ENCODE measurements at places on chromosomes 2 and 18. TPM values are rescaled to one million over a fixed set of nuclear protein-coding genes. Genes with fewer than 3 reads are reported as not detected.

Gene MDH1B
- 0.91 TPM for polyA plus RNA-seq

Gene LIMS3
- 0.05 TPM for polyA plus RNA-seq

Gene VIL1
- polyA plus RNA-seq, result not detected

Gene HJURP
- 20.2 TPM for polyA plus RNA-seq

Gene DSG1
- 68.0 TPM for polyA plus RNA-seq

Gene TDRD15
- not detected for polyA plus RNA-seq

DNA sequence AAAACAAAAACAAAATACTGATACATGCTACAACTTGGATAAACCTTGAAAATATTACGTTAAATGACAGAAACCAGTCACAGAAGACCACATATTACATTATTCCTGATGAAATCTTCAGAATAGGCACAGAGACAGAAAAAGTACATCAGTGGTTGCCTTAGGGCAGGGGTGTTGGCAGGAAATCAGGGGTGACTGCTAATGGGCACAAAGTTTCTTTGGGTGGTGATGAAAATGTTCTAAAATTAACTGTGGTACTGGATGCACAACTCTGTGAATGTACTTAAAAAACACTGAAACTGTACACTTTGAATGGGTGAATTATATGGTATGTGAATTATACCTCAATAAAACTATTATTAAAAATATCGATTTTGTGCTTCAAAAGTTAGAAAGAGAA lies 16.6 kb downstream of the NCKAP1 start:
- DNase-seq, result no peak

- no peak for DNase-seq
Measured at GRCh38 chr2:27878825-27879224, 11.4 kb downstream of the RBKS start.

DNA sequence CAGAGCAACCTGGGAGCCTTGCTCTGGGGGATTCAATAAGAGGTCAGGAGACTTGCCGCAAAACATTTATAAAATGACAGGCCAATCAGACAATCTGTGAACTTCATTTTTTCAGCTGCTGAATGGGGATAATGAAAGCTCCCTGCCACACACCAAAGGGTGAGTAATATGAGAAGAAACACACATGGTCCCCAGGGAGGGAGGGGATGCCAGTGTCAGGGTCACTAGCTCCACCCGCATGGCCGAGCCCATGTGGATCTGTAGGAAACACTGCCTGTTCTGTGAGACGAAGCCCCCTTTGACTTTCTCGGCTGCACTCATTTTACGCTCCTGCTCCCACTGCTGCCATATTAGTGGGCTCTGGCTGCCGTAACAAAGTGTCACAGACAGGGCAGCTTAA lies 521.0 kb upstream of the RAB6C start:
- no peak for DNase-seq

DNA sequence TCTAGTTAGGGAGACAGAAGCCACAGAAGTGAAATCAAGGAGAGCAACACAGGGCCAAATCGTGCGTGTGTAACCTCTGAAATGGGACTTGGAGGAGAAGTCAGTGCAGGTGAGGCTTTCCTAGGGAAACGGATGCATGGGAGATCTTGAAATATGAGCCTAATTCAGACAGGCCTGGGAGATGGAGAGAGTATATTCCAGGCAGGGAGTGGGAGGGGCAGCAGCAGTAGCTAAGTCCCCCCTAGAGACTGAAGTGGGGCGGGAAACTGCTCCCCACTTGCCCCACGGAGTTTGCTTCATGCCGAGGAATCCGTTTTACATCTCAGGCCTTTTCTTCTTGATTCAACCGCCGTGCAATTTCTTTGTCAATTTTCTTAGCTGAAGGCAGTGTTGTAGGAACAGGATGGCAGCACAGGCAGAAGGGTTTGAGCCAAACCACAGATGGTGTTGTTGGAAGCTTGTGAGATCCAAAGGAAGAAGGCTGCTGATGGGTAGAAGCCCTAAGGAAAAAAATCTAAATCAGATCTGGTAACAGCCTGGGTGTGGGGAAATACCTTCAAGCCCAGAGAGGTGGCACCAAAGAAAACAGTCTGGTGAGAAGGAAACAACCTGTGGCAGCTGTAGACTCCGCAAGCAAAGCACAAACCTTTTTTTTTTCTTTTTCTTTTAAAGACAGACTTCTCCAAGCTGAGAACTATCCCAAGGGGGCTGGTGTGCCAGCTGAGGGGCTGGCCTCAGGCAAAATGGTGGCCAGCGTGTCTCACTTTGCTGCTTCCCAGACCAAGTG lies 40.2 kb downstream of the EPAS1 start:
- DNase-seq, result no peak

GRCh38 chr2:15818318-15818753 lies 122.0 kb upstream of the MYCN start:
- no peak for DNase-seq

DNA sequence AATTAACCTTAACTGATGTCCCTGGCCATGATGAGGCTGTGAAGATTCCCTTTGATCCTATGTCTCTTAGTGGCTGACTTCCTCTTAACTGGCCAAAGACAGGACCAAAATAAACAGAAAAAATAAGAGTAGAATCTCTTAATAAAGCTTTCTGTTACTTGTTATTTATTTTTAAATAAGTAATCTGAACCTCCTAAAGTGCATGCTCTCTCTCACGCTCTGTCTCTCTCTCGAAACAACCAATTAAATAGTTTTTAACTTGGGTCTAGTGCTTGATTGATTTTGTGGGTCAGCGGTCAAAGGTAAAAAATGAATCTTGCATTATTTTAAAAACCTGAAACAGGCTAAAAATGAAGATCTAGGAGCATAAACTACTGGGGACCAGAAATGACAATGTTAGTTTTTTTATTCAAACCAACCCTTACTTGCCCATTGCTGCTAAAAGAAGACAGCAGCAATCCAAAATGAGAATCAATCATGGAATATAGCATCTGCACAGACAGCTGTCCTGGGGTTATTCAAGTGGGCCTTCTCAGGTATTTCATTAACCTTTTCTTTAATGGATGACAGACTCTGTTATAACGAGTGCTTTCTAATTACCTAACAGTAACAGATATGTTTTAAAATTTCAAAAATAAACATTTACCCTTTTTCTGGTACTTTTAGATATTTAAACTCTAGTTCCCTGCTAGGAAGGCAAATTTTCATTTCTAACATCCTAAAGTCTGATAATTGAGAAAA lies 11.2 kb downstream of the GAREM1 start:
- no peak for DNase-seq

DNA sequence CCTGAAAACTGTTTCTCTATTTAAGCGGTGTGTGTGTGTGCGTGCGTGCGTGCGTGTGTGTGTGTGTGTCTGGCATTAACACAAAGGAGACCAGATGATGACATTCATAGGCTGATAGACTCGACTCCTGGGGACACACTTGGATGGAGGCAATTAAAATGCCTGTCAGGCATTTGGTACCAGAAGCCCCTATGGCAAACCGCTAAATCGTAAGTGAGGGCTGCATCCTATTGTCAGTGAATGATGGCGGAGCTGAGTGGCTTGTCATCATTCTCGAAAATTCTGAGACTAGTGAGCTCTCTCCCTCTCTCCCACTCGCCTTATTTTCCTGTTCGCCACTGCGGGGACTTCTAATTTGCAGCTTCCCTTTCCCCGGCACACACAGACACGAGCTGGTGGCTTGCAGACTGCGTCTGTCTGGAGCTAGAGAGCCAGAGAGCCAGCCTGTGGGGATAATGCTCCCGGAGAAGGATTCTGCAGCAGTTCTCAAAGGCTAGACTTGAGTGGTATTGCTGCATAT lies 155.4 kb downstream of the MAP2 start:
- DNase-seq, result no peak

DNA sequence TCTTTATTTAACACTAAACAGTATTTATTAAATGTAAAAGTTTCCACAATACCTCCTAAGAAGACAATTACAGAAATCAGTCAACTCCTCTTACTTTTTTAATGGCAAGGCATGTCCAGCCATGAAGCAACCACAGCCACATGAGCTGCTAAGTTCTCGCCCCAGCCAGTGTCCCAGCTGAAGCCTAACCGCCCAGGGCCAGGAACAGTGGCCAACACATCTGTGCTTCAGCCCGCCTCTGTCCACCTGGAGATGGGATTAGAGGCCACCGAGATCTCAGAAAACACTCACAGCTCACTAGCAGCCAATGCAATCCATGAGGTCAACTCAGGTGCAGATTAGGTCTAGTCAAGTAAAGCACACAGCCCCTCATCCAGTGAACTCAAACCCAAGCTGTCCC lies 40.2 kb downstream of the PID1 start:
- DNase-seq, result no peak

DNA sequence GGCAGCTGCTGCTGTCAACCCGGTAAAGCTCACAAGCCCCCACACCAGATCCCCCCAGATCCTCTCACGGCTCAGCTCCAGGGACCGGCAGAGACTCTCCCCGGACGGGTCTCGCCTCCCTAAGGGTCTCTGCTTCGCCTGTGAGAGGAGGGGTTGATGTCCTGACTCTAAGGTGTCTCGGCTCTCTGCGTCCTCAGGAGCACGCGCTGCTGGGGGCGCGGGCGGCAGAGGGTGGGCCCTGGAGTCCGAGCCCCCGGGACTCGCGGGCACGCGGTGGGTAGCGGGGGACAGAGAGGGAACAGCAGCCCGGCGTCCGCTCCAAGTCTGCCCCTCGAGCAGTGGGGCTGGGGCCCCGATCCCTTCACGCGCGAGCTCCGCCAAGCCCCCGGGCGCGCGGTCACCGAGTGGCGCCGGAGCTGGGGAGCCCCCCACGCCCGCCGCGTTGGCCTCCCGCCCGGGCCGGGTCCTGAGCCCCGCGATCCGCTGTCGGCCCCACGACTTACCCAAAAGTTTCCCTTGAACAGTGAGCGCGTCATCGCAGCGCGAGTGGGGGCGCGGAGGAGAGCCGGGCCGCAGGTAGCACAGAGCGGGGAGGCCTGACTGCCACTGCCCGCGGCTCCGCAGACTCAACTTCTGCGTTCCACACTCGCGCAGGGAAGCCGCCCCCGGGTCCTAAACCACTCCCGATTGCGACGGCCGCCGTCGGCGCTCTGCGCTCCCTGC lies at the start of gene PSTPIP2:
Gene PSTPIP2, minus strand, starts transcription at position 608 of the 723 bp plus-strand sequence. Its CDS starts 72 bp downstream, at position 536.
- no peak for DNase-seq

DNA sequence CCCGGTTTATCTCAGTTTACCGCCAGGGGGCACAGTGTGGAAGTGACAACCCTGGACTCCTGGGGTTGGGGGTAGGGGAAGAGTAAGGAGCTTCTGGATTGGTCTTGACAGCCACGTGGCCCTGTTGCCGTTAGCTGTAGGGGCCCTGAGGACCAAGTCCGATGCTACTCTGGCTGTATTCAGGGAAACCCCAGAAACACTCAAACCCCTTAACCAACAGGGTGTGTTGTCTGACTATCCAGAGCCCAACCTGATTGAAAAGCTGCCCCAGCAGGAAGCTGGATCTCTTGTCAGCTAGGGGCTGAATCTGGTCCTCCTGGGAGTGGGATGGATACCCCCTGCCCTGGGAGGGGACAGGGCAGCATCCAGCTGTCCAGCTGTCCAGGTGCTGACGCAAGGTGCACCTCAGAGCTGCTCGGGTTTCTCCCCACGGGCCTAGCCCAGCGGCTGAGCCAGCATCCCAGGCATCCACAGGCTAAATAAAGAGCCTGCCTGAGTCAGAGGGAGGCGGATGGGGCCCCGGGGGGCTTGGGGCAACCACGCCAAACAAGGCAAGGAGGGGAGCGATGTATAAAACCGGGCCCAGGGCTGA lies 3.1 kb upstream of the GMPPA start:
- DNase-seq, result no peak

DNA sequence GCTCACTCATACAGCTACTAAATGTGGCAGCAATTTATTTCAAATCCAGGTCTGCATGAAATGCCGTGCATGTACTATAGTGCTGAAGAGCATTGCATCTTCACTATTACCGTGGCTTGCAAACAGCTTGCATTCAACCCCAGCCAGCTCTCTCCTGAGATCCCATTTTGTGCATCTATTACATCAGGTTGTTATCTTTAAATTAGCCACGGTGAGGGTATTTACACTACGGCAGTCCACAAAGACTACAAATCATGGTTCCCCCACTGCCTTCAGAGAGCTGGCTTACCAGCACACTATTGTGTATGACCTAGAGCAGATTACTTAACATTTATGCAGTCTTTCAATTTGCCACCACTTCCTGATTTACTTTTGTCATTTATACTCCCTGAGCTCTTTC lies 621.3 kb upstream of the LRATD1 start:
- DNase-seq, result no peak

- DNase-seq, result no peak
Measured at GRCh38 chr2:160353813-160354212, 139.8 kb downstream of the RBMS1 start.

GRCh38 chr18:58781627-58782194 lies 83.0 kb upstream of the ZNF532 start:
- DNase-seq, result peak; percentile 61

DNA sequence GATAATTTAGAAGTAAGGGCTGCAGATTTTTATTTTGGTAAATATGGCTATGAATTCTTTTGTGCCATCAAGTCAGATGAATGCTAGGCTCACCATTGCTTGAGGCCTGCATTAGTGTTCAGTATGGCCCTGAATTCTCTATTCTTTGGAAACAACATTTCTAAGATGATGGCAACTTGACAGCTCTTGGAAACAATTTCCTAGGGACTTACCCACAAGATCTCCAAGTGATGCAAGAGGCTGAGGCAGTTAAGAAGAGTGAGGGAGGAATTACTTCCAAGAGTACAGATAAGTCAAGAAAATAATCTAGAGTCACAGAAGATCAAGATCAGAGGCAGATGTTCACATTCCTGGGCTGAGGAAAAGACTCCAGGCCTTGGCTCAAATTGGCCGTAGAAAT lies 129.1 kb downstream of the NRP2 start:
- no peak for DNase-seq

DNA sequence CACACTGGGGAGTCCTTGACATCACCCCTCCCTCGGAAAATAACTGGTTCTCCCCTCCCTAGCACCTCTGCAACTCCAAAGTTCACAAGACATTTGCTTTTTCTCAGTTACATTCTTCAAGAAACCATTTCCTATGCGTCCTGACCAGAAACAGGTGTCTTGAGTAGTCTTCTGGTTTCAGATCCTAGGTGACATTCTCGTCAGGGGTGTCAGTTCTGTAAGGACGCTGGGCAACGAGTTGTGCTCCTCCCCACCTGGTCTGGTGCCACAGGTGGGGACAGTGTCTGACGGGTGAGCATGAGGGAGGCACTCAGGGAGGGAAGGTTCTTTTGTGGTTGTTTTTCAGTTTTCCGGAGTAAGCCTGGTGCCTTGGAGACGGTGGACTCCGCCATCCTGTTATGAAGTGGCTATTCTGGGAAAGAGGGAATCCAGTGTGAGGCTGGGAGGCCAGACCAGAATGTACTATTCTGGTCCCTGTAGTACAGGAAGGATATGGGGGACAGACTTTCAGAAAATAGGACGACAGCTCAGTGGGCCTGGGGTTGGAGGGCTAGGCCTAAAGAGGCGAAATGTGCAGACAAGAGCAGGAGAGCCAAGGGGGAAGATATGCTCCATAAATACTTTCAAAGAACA lies 50.6 kb downstream of the EPAS1 start:
- no peak for DNase-seq
